Endothelial cell (in vitro differentiated cells): ENCODE measurements at places on chromosomes 13 and 19. TPM values are rescaled to one million over a fixed set of nuclear protein-coding genes. Genes with fewer than 3 reads are reported as not detected.

ZNF846 gene
- 17.6 TPM for total RNA-seq

SHISA7 gene
- total RNA-seq, result not detected

RFPL4A gene
- not detected for total RNA-seq

PRR19 gene
- 1.1 TPM for total RNA-seq

PCDH20 gene
- 5.2 TPM for total RNA-seq

SIGLEC11 gene
- not detected for total RNA-seq

ANKRD10 gene
- total RNA-seq, result 160 TPM

CYP4F2 gene
- not detected for total RNA-seq

ZNF497 gene
- 3.6 TPM for total RNA-seq

TNFRSF19 gene
- total RNA-seq, result 8.8 TPM
